ENCODE measurements at places on chromosomes 2 and 18.
A peak's percentile ranks its signal among the peaks of the same experiment; 100 is the strongest.

DNA sequence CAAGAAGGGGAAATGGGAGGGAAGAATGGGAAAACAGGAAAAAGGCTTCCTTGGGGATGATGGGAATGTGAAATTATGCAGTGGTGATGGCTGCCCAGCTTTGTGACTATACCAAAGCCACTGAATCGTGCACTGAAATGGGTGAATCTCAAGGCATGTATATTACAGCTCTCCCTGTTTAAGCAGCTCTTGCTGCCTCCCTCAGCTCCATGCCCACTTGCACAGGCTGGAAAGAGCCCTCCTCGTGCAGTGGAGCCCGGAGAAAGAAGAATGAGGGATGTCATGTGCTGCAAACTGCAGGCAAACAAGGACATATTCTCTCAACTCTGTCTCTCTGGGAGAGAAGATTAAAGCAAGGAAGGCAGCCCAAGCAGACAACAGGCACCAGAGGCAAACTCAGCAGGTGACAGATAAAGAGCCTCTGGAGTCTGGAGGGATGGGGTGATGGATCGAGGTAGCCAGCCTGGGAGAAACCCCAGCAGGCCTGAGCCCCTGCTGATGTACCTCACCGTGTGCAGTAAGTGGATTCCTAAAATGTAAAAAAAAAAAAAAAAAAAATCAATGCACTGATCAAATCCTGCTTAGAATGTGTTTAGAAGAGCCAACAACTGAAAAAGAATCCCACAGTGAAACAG lies 62.4 kb upstream of the SLC66A3 start:
- DNase-seq, result no peak

DNA sequence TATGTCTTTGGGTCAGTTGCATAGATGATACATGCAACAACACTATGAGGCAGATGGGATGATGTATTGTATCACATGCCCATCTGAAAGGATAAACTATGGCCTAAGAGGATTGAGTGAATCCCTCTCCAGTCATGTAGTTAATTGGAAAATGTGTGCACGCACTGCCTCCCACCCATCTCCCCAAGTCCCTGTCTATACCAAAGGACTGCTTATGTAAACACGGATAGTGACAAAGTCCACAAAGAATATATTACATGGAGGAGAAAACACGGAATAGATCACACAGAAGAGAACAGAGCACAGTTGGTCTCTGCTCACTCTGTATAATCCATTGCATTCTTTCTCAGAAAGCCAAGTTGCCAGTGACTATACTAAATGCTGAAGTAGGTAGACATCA lies 82.4 kb downstream of the NCKAP5 start:
- no peak for DNase-seq

DNA sequence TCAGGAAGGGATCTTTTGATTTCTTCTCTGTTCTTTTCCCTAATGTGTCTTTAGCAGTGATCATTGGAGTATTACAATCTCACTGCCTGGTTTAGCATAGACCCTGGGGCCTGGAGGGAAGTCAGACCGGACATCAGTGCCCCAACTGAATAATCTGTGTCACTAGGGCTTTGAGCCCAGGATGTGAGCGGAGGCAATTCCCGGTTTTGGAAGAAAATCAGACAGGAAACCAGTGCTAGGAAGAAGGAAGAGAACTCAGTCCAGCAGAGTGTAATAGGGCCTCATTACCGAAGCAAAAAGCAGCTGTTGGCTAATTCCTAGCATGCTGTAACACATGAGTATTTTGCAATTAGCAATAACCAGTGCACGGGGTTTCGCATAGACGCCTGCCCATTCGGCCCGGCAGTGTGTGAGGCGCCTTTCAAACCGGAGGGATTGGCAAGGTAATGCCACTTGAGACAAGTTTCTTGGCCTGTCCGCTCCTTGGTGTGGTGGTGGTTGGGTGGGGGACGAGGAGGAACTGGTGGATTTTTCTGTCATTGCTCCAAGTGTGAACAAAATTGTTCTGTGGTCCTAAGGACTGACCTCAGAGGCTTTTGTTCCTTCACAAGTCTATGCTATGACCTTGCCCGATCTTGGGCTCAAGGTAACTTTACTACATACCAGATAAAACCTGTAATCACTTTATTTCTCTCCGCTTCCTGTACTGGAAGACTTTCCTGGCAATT lies 2.8 kb downstream of the FOSL2 start:
- DNase-seq, result no peak

DNA sequence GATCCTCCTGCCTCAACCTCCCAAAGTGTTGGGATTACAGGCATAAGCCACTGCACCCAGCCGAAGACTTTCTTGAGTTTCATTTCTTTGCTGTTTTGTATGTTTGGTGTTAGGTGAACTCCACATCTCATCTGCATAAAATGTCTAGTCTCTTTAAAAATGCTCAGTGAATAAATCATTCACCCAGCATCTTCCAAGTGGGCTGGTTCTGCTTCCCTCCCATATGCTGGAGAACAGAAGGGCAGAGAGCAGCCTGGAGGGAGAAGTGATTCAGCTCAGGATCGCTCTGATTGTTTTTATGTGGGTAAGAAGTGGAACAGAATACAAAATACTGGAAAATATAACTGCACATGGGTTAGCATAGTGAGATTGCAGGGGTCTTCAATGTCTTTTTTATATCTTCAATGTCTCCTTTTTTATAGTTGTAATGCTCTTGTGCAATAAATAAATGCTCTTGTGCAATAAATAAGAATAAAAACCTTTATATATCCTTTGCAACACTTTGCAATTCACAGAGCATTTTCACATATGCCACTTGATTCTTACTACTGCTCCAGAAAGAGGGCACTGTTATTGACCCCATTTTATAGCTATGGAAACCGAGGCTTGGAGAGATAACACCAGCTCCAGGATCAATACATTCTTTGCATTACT lies 253.0 kb upstream of the NCKAP5 start:
- no peak for DNase-seq

GRCh38 chr2:30255026-30255425 lies 23.7 kb downstream of the LBH start:
- no peak for DNase-seq

GRCh38 chr2:236417150-236417549 lies 152.5 kb upstream of the ACKR3 start:
- DNase-seq, result no peak

GRCh38 chr18:63225434-63225833 lies 94.1 kb downstream of the BCL2 start:
- DNase-seq, result no peak

DNA sequence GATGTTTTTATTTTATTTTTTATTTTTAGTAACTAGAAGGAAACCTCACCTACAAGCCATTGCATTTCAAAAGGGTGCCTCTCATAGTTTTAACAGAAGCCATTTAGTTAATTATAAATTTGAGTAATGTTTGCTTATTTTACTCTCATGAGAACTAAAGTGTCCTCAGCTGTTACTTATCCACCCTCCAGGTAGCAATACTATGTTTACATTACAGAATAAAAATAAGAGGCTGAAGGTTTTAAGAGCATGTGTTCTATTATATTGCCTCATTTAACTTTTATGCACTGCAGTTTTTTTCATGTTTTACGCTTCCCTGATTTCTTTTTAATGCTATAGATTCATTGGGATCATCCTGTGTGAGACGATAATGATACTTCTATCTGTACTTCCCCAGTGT lies 235.5 kb downstream of the THSD7B start:
- no peak for DNase-seq

- no peak for DNase-seq
These were observed 29.9 kb upstream of the ZNF512 start for GRCh38 chr2:27552941-27553340.

DNA sequence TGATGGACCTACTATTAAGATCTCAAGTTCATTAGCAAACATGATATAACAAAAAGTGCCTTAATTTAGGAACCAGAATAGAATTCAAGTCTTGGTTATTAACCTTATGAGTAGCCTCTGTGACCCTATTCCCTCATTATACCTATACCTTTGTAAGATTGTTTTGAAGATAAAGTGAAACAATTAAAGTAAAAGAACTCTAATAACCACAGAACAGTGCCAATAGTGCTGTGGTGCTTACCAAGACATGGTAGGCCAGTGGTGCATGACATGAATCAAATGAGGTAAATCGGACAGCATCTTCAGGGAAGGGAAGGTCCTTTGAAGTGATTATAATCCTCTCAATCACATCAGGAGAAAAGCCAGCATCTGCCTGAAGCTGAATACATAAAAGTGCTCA lies 36.4 kb downstream of the METTL4 start:
- no peak for DNase-seq

DNA sequence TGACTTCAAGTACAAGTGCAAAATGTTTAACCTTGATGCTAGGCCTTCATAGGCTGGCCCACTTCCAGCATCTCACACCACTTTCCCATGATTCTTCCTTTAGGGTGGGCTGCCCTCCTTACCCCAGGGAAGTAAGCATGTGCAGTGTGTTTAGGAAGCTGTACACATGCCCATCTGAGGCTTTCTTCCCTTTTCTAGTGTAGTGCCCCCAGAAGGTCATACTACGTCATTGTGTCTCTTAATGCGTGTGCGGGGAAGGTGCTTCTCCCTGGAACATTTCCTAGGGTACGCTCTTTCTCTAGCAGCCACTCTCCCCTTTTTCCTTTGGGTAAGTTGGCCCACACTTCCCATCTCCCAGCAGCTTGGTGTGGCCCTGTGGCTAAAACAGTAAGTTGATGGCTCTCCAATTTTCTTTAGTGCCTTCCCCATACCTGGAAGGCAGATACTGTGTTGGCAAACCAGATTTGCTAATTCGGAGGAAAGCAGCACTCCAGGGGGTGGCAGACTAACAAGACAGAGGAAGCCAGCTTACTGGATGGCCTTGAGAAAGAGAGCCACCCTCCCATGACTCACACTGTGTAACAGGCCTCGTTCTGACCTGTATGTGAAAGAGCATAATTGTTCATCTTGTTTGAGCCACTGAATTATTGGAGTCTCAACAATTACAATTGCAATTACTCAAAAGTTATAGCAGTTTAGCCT lies 1.1 kb upstream of the SULT6B1 start:
- DNase-seq, result peak; percentile 85

DNA sequence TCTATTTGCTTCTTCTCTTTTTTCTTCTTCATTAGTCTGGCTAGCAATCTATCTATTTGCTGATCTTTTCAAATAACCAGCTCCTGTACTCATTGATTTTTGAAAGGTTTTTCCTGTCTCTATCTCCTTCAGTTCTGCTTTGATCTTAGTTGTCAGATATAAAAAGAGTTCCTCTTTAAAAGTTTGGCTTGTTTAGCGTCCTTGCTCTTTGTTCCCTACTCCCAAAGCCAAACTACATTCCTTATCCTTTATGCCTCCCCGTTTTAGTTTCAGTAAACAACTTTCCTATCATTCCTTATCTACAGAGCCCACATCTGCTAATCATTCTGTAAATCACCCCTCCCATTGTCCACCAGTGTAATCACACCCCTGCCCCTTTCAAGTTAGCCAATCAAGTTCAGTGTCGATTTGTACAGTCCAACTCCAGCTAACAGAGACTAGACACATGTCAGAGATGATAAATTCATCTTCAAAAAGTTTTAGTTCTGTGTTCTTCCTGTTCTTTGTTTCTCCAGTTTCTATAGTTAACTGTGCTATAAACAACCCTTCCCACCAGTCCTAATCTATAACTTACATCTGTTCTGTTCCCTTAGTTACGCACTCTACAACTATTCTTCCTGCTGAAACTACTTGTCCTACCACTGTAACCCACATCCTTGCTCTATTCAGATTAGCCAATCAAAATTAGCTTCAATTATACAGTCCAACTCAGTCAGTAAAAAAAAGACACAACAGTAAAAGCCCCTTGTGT lies 44.4 kb downstream of the TFPI start:
- no peak for DNase-seq

DNA sequence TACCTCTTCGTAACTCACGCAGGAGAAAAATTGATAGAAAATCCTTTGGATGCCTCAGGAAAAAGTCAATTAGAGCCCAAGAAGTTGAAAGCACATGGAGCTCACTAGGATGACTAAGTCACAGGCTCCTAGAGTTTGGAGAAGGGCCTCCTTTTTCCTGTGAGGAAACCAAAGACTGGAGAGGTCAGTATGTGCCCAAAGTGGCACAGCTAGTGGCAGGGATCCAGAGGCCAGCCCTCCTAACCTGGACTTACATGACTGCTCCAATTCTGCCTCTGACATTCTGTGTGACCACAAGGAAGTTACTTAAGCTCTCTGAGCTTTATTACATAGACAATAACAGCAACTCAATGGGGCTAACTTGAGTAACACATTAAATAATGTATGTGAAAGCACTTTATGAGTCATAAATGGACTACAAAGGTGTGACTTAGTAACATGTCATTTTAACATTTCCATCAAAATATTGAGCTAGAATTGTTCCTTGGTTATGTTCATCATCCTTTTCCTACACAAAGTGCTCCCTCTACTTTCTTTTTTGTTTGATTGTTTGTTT lies 91.6 kb downstream of the DHRS9 start:
- DNase-seq, result no peak

DNA sequence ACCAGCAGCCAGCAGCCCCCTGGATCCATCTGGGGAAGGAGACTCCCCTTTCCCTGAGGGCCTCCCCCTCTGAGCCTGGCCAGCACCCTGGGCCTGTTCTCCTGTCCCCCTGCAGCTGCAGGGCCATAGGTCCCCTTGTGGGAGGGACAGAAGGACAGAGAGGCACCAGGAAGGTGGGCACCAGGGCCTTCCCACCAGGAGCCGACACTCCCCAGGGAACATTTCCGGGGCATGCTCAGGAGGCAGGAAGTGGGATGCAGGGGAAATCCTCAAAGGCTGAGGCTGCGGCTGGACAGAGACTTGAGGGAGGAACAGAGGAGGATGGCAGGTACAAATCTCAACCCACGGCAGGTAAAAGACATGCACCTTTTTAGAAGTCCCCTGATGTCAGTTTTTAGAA lies 14.4 kb upstream of the DNMT3A start:
- no peak for DNase-seq

DNA sequence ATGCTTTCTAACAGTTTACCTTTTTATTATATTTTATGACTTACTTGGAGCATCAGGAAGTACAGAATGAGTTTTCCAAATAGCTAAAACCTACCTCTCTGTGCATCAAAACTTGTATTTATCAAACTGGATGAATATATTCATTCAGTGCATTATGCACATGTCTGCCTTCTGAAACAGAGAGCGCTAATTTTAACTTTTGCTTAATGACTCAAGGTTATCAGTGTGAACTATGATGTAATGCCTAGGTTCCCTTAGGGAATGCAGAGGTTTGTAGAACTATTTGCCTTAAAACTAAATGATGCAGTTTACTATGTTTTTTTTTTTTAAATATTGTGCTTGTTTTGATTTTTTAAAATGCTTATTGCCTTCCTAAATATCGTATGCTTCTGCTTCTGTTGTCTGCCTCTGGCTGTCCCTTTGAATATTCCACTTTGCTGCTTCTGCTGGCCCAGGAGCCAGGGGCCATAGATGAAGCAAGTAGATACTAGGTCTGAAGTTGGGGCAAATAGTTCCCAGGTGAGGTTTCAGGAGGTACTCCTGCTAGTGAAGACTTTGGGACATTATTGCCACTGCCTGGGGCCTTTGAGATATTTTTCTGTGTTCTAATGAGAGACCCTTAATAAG lies 16.5 kb downstream of the TMEM178A start:
- no peak for DNase-seq
